Ovary (tissue), 10 donors: ENCODE measurements at places on chromosomes 1 and 21. TPM values are rescaled to one million over a fixed set of nuclear protein-coding genes. Genes with fewer than 3 reads are reported as not detected.

The WLS gene
- 108 TPM for total RNA-seq

DNA sequence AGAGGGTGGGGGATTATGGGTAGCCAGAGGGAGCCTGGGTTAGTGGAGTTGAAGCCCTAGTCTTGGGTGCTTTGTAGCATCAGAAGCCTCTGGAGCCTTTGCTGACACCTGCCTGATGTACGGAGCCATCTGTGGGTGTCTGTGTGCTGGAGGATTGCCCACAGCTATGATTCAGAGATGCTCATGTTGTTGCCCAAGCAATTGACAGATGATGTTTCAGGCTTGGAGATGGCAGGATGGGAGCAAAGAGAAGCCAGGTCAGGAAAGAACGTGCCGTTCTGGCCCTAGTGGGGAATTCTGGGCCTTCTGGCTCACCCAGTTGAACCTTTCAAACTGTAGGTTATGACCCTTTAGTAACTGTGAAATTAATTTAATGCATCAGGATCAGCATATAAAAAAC is 27.6 kb downstream of the COQ8A start:
- no peaks in the 10 kb centered on the region for H3K36me3 ChIP-seq
- H3K27ac ChIP-seq, result no peak overlapping the region
- no peaks in the 10 kb centered on the region for H3K27me3 ChIP-seq
- no peak overlapping the region for H3K4me3 ChIP-seq

The HFM1 gene
- total RNA-seq, result 17.2 TPM

DNA sequence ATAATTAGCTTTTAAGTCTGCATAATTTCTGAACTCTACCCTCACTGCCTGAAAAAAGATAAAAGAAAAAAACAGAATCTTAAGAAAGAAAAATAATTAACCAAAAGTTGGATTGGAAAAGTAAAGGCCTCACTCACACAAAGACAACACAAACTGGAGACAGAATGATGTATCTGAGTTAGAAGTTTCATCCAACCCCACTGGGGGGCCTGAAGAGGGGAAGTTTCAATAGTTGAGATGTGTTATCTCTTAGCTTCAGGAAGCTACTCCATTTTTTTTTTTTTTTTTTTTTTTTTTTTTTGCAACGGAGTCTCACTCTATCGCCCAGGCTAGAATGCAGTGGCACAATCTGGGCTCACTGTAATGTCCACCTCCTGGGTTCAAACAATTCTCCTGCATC is 19.9 kb downstream of the SYDE2 start:
- H3K36me3 ChIP-seq, result no peaks in the 10 kb centered on the region
- H3K4me1 ChIP-seq, result no peaks in the 10 kb centered on the region
- no peaks in the 10 kb centered on the region for H3K27me3 ChIP-seq
- no peak overlapping the region for H3K4me3 ChIP-seq
- DNase-seq, result no peak

The TDRD5 gene
- total RNA-seq, result 0.10 TPM

GRCh38 chr1:161182214-161182613 is 4.9 kb upstream of the B4GALT3 start:
- no peak for DNase-seq
- no peaks in the 10 kb centered on the region for H3K36me3 ChIP-seq
- H3K27me3 ChIP-seq, result no peaks in the 10 kb centered on the region
- H3K4me1 ChIP-seq, result peaks cover 2% of the 10 kb centered on the region
- H3K27ac ChIP-seq, result no peak overlapping the region

GRCh38 chr21:40176724-40177123 is 309.5 kb downstream of the PCP4 start:
- no peak overlapping the region for H3K27ac ChIP-seq
- H3K4me3 ChIP-seq, result no peak overlapping the region
- H3K36me3 ChIP-seq, result no peaks in the 10 kb centered on the region
- no peaks in the 10 kb centered on the region for H3K27me3 ChIP-seq
- DNase-seq, result no peak

GRCh38 chr21:33383056-33383888 is 19.9 kb upstream of the IFNGR2 start:
- DNase-seq, result peak; percentile 70
- H3K4me3 ChIP-seq, result no peak overlapping the region
- H3K27me3 ChIP-seq, result no peaks in the 10 kb centered on the region
- H3K27ac ChIP-seq, result peak overlapping the region; percentile 17

The GIPC2 gene
- total RNA-seq, result 3.7 TPM

- no peaks in the 10 kb centered on the region for H3K36me3 ChIP-seq
- DNase-seq, result no peak
- no peaks in the 10 kb centered on the region for H3K27me3 ChIP-seq
- H3K27ac ChIP-seq, result no peak overlapping the region
- H3K4me3 ChIP-seq, result no peak overlapping the region
- no peaks in the 10 kb centered on the region for H3K4me1 ChIP-seq
These were observed 44.9 kb downstream of the GLIS1 start for GRCh38 chr1:53693773-53694717.

DNA sequence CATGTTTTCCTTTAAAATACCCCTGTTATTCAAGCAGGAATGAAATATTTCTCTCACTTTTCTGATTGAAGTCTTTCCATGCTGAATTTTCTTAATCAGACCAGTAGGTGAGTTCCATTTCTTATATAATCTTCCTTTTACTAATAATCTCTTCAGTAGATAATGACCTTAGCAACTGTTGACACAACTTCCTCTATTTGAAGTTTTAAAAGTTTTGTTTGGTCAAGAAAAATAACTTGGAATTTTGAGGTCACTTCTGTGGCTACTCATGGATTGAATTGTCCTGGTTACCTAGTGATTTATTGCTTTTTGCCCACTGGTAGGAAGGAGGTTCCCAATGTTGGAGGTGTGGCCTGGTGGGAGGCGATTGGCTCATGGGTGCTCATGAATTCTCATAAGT is 70.6 kb upstream of the PAXBP1 start:
- H3K4me3 ChIP-seq, result no peak overlapping the region
- H3K36me3 ChIP-seq, result no peaks in the 10 kb centered on the region
- H3K4me1 ChIP-seq, result no peaks in the 10 kb centered on the region
- H3K27me3 ChIP-seq, result no peaks in the 10 kb centered on the region
- H3K27ac ChIP-seq, result no peak overlapping the region
- DNase-seq, result no peak

- H3K4me1 ChIP-seq, result peaks cover 18% of the 10 kb centered on the region
- H3K4me3 ChIP-seq, result no peak overlapping the region
- no peak for DNase-seq
- H3K27me3 ChIP-seq, result no peaks in the 10 kb centered on the region
- H3K36me3 ChIP-seq, result no peaks in the 10 kb centered on the region
- H3K27ac ChIP-seq, result no peak overlapping the region
These were observed 2.4 kb downstream of the PARP1 start for GRCh38 chr1:226405411-226405988.

DNA sequence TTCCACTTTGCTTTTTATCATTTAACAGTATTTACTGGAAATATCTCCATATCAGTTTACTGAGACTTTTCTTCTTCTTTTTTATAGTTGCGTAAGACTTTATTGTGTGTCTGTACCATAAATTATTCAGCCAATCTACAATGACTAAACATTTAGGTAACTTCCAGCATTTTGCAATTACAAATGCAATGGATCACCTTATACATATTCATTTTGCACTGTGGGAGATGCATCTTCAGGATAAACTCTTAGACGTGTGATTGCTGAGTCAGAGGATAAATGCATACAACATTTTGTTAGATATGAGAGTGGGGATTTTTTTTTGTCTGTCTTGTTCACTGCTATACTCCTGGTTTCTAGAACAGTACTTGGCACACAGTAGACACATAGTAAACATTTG is 95.7 kb upstream of the GCLM start:
- H3K27ac ChIP-seq, result no peak overlapping the region
- no peak for DNase-seq
- no peaks in the 10 kb centered on the region for H3K27me3 ChIP-seq
- H3K4me1 ChIP-seq, result no peaks in the 10 kb centered on the region
- no peaks in the 10 kb centered on the region for H3K36me3 ChIP-seq

DNA sequence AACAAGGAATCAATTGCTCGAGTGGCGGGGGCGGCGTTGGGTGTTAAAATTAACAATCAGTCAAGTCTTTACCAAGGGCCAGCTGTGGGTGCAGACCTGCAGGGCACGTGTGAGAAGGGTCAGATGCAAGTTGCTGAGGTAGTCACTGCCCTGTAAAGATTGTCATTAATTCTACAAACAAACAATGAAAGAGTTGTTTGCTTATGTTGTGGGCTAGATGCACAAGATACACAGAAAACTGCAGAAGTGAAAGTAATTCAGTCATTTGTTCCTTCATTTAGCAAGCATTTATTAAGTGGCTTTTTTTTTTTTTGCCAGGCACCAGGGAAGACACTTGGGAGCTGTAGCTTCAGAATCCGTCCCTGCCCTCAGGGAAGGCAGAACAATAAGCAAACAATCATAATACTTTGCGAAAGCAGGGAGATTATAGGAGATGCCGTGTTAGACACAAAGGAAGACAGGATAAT is 79.5 kb downstream of the NR5A2 start:
- no peaks in the 10 kb centered on the region for H3K4me1 ChIP-seq
- no peaks in the 10 kb centered on the region for H3K36me3 ChIP-seq
- H3K27ac ChIP-seq, result no peak overlapping the region
- H3K27me3 ChIP-seq, result no peaks in the 10 kb centered on the region

The MAGI3 gene
- total RNA-seq, result 19.5 TPM

- no peak overlapping the region for H3K27ac ChIP-seq
- H3K36me3 ChIP-seq, result no peaks in the 10 kb centered on the region
- H3K4me3 ChIP-seq, result no peak overlapping the region
- peak; percentile 30 for DNase-seq
These were observed 101.7 kb downstream of the RIPK4 start for GRCh38 chr21:41664881-41665765.

The IQGAP3 gene
- 1.2 TPM for total RNA-seq

DNA sequence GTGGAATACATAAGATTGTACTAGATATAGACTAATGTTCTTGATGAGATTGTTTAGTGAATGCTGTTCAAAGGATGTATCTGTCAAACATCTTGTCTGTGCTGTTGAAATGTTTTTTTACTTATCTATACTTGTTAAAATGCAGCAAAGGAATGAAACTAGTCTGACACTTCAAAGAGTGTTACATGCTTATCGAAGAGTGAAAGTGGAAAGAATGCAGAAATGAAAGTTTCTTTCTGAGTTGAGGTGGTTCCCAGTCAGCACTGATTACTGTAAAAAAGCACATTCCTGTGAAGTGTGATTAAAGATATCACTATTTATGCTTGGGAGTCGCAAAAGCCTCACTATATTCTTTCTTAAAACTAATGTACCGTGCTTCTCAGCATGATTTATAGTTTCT is 1225.2 kb downstream of the NCAM2 start:
- no peaks in the 10 kb centered on the region for H3K4me1 ChIP-seq
- no peak for DNase-seq
- H3K36me3 ChIP-seq, result no peaks in the 10 kb centered on the region
- no peak overlapping the region for H3K27ac ChIP-seq
- H3K4me3 ChIP-seq, result no peak overlapping the region
- H3K27me3 ChIP-seq, result no peaks in the 10 kb centered on the region
